ENCODE measurements at places on chromosomes 7 and 10. TPM values are rescaled to one million over a fixed set of nuclear protein-coding genes. Genes with fewer than 3 reads are reported as not detected.

The COX19 gene
- total RNA-seq, result 20.8 TPM

The CDC14C gene
- not detected for total RNA-seq

The C10orf67 gene
- 0.39 TPM for total RNA-seq

The WEE2 gene
- not detected for total RNA-seq

The LEP gene
- not detected for total RNA-seq

The RARRES2 gene
- total RNA-seq, result not detected

The COL1A2 gene
- total RNA-seq, result 0.56 TPM

The LANCL2 gene
- 9.5 TPM for total RNA-seq

- DNase-seq, result no peak
Measured at GRCh38 chr7:2016021-2016631, 216.6 kb downstream of the MAD1L1 start.

GRCh38 chr10:71766717-71767419, 6.5 kb downstream of the VSIR start:
- DNase-seq, result no peak

DNA sequence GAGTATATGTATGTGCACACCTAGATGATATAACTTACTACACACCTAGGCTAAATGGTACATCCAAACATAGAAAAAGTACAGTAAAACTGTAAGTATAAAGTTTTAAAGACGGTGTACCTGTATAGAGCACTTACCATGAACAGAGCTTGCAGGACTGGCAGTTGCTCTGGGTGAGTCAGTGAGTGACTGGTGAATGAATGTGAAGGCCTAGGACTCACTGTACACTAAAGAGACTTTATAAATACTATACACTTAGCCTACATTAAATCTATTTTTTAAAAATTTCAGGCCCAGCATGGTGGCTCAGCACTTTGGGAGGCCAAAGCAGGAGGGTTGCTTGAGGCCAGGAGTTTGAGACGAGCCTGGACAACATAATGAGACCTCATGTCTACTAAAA, 195.3 kb downstream of the FZD1 start:
- DNase-seq, result no peak

GRCh38 chr7:48088559-48089045, 463 bp upstream of the UPP1 start:
- DNase-seq, result no peak

- DNase-seq, result no peak
Measured at GRCh38 chr10:118800920-118801319, 46.1 kb upstream of the CACUL1 start.

GRCh38 chr7:54663603-54664234, 95.3 kb downstream of the SEC61G start:
- no peak for DNase-seq

DNA sequence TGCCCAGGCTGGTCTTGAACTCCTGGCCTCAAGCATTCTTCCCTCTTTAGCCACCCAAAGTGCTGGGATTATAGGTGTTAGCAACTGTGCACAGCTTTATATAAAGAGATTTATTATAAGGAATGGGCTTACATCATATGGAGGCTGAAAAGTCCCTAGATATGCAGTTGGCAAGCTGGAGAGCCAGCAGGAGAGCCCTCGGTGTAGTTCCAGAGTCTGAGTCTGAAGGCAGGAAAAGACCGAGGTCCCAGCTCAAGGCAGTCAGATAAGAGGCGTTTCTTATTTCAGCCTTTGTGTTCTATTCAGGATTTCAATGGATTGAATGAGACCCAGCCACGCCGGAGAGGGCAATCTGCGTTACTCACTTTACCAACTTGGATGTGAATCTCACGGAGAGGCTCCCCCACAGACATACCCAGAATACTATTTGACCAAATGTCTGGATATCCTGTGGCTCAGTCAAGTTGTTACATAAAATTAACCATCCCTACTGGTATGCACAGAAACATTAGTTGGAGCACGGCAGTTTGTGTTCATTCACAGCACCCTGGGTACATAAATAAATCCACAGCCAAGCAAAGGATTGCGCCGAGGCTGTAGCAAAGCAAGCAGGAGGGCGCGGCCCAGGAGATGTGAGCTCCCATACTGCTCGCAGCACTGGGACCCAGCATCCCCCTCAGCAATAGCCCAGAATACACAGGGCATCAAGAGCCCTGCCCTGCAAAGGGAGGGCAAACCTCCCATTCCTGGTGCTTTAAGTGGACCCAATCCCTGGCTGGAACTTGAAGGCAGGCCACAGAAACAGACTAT, 158.4 kb upstream of the ZNF32 start:
- no peak for DNase-seq

DNA sequence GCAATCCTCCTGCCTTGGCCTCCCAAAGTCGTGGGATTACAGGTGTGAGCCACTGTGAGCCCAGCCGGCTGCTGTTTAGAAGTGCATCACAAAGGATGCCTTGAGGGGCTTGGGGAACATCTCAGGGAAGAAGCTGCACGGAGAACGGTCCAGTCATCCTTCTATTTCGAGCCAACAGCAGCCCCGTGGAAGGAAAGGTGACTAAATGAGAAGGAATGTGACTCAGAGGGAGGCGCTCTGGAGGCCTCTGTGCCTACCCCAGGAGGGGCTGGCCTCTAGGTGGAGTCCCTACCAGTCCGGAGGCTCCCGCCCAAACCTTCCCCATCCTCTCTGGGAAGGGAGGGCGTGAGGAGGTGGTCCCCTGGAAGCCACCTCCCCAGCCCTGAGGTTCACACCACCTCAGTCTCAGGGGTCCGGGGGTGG, 76.2 kb downstream of the CTBP2 start:
- no peak for DNase-seq

DNA sequence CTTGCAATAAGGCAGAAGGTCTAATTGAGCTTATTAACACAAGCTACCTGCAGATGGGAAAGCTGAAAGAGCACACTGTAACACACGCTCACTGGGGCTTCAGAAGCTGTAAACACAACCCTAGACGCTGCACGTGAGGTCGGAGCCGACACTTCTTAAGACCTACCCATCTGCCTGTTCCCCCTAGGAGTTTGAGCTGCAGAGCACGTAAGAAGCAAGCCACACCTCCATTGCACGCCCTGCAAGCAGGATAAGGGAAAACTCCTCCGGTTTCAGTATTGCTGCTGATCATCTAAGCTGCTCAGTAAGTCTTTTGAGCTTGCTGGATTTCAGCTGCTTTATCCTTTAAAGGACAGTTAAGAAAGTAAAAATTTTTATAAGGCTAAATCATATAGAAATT, 244.0 kb upstream of the ZWINT start:
- DNase-seq, result no peak

GRCh38 chr10:67788028-67788886, 49.7 kb downstream of the DNAJC12 start:
- DNase-seq, result peak; percentile 89

GRCh38 chr10:367636-368035, 232.4 kb downstream of the ZMYND11 start:
- DNase-seq, result no peak

DNA sequence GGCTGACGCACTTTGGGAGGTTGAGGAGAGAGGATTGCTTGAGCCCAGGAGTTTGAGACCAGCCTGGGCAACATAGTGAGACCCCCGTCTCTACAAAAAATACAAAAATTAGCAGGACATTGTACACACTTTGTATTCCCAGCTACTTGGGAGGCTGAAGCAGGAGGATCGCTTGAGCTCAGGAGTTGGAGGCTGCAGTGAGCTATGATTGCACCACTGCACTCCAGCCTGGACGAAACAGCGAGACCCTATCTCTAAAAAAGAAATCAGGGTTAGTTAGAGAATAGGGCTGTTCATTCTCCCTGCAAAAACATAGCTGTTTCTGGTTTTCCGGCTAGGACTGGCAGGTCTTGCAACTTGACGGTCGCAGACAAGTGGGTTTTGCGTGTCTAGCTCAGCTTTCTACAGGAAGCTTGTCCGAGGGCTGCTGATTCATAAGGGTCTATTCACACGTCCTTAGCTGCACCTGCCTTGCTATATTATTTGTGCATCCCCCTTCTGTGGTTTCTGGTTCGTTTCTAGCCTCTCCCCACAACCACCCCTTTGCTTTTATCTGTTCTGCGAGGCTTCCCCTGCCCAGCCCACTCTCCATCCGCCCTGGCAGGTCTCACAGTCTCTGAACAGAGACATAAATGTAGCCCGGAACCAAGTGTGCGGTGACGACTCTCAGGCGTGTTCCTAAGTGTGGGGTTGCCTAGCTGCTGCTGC, 10.7 kb downstream of the AMZ1 start:
- DNase-seq, result peak; percentile 71

DNA sequence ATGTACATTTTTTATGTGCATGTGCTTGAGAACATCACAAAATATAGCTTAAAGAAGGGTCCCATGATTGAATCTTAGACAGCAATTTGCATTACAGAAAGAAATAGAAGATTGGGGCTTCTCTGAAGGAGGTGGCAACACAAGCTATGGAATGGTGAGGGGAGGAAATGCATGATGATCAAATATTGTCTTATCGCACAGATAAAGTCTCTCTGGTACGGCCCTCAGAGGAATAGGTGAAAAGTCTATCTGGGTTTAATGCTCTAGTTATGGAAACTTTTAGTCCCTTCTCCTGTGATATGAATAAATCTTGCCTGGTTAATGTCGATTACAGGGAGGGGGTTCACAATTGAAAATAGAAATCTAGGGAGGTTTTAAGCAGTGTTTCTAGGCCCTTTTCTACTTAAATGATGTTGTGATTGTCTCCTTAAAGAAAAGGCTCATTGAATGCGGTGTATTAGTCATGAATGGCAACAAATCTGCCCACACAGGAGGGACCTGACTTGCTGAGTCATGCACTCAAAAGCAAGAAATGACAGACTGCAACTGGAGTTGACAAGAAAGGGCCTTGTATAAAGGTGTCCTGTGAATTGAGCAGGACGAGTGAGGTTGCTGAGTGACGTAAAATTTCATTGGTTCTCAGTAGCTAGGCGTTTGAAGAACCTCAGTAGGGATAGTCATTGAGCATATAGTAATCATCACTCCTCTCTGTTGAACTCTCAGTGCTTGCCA, 133.4 kb upstream of the CSTF2T start:
- peak; percentile 37 for DNase-seq

- no peak for DNase-seq
Measured at GRCh38 chr10:5387169-5387568, 17.5 kb downstream of the TUBAL3 start.

DNA sequence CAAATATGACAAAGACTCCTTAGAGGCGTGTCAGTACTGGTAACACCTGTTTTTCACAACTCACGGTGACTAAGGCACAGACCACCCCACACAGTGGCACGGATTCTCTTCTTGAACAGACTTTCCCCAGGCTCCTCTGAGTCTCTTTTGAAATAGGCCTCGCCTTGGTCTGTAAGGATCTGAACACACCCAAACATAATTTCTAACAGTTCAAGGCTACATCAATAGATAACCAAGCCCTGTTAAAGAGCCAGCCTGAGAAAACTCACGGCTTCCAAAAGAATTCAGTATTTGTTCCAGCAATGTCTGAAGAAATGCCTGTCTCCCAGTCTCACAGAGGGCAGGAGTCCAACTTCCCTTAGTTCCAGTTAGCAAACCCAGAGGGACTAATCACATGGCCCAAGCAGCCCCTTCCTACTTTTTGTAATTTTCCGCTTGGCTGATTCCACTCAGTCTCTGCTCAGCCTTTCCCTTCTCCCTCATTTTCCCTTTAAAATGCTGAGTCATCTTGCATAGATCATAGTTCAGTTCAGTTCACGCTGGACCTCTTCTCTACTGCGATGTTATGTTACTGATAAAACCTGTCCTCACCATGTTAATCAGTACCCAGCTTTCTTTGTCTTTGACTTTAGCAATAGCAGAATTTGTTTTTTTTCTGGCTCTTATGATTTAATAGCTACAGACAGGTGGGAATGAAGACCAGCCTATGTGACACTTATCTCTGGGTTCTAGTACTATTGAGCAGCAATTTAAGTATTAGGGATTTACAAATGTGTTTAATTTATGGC, 22.6 kb upstream of the AKR1C3 start:
- no peak for DNase-seq

GRCh38 chr10:44865289-44865671, 45.9 kb upstream of the TMEM72 start:
- no peak for DNase-seq

DNA sequence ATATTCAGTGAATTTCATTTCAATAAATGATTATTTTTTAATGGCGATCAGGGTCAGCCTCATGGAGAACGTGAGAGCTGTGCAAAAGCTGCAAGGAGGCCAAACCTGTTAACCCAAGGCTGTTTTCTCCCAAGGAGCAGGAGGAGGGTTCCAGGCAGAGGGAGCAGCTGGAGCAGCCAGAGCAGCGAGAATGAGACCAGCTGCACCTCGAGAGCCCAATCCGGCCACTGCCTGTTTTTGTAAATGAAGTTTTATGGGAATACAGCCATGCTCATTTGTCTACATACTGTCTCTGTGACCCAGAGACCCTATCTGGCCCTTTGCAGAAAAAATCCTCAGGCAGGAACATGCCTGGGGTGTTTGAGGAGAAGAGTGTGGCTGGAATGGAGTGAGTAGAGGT, 104.9 kb downstream of the GRK5 start:
- no peak for DNase-seq

DNA sequence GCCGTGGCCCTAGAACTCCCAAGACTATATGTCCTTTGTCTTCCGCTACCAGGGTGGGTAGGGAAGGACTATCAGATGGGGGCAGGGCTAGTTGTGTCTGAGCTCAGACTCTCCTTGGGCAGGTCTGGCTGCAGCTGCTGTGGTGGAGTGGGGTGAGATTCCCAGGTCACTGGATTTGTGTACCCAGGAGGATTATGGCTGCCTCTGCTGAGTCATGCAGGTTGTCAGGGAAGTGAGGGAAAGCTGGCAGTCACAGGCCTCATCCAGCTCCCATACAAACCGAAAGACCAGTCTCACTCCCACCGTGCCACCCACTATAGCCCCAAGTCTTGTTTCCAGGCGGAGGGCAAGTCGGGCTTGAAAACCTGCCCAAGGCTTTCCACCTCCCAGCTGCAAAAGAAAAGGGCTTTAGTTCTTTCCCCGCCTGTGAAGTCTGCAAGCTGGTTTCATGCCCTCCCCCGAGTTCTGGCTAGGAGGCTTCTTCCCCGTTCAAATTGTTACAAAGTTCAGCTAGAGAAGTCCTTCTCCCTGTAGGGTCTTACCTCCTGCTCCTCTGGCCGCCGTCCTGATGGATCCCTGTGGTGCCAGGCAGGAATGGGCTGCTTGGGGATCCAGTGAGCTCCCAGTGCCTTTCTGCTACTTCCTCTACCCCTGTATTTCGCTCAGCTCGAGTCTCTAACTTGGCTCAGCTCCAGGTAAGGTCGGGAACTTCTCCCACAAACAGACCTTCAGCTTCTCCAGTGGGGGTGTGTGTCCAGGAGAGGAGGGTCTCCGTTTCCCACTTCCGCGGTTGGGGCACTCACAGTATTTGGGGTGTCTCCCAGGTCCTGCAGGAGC, 106.8 kb upstream of the FGL2 start:
- no peak for DNase-seq

DNA sequence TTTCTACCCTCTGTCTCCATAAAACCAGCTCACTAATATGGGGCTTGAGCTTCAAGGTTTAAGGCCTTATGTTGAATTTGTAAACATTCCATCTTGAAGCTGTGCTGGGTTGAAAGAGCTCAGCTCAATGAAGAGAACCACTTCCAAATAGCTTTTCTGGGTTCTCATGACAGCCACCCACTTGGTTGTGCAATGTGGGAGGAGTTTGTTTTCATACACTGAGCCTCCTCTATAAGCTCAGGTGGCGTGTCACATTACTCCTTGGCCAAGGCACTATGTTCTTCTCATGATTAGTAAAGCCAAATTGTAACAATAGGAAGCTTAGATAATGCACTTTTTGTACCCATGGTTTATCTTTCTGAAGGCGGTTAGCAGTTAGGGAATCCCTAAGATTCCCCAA, 265.6 kb downstream of the PTEN start:
- no peak for DNase-seq
